ENCODE measurements at places on chromosomes 5 and 9.

DNA sequence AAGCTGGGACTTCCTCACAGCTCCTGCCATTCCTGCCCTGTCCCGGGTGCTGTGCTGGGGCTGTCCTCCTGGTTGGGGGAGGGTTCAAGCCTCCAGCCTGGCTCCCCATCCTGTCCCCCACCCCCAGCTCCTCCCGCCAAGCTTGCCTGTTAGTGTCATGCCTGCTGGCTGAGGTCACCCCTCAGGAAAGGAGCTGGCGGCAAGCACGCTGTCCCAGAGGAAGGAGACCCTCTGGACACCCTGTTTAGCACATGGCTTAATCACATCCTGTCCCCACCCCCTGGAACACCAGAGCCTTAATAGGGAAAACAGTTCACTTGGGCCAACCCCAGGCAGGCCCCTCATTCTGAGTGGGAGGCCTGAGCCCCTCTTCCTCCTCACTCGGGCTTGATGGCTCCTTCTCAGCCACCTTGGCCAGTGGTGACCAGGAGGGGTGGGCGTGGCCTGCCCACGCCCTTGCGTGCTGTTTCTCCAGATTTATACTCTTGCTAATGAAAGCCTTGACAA lies 9.2 kb upstream of the PHYHD1 start:
- DNase-seq = no peak

- no peak for DNase-seq
Observed at GRCh38 chr5:56011835-56012234, 17.1 kb upstream of the IL6ST start.

- DNase-seq = no peak
Observed at GRCh38 chr5:56479696-56480077, 246.6 kb upstream of the ANKRD55 start.

GRCh38 chr5:123610665-123611405 lies 98.9 kb downstream of the CSNK1G3 start:
- no peak for DNase-seq

- no peak for DNase-seq
Observed at GRCh38 chr9:113237026-113237425, 15.7 kb downstream of the SLC31A1 start.

GRCh38 chr9:121459513-121459912 lies 40.1 kb downstream of the GGTA1 start:
- DNase-seq = no peak

GRCh38 chr5:154816891-154817492 lies 33.4 kb downstream of the FAXDC2 start:
- DNase-seq = no peak

GRCh38 chr5:27341342-27341741 lies 303.0 kb upstream of the CDH9 start:
- DNase-seq = no peak

- peak; percentile 1 for DNase-seq
Observed at GRCh38 chr9:115013998-115014397, 83.6 kb upstream of the TNFSF8 start.

GRCh38 chr9:119771341-119771740 lies 402.1 kb upstream of the BRINP1 start:
- no peak for DNase-seq

GRCh38 chr9:18947892-18948339 lies 85.1 kb downstream of the SAXO1 start:
- no peak for DNase-seq

Data from hypothalamus (tissue), 51 donors.